ENCODE measurements at places on chromosomes 5 and 9.

DNA sequence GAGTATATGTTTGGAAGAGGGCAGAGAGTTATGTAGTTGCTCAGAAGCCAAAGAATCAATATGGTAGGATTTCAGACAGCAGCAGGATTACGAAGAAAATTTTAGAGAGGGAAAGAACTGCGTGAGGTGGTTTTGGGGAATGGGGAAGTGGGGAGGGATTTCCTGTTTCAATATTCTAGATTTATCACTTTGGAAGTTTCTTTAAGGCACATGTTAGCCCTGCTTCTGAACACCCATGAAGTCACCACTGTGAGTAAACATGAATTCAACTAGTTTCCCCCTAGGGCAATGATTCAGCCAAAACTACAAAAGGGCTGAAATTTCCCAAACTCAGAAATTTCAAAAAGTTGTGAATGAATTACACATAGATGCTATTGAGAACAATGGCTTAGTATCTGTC is 132.2 kb downstream of the EBF1 start:
- peak; percentile 45 for DNase-seq
- H3K4me1 ChIP-seq, result peaks cover 11% of the 10 kb centered on the region
- H3K27me3 ChIP-seq, result no peaks in the 10 kb centered on the region
- H3K4me3 ChIP-seq, result no peak overlapping the region

- no peak overlapping the region for H3K4me3 ChIP-seq
- H3K4me1 ChIP-seq, result no peaks in the 10 kb centered on the region
- H3K36me3 ChIP-seq, result no peaks in the 10 kb centered on the region
- DNase-seq, result no peak
- H3K27me3 ChIP-seq, result no peaks in the 10 kb centered on the region
- no peak overlapping the region for H3K27ac ChIP-seq
Measured at GRCh38 chr9:89379508-89380115, 61.3 kb downstream of the SECISBP2 start.

GRCh38 chr9:105264380-105264779 is 19.9 kb downstream of the SLC44A1 start:
- H3K27ac ChIP-seq, result peak overlapping the region; percentile 48
- H3K4me3 ChIP-seq, result no peak overlapping the region
- no peak for DNase-seq
- H3K4me1 ChIP-seq, result no peaks in the 10 kb centered on the region

DNA sequence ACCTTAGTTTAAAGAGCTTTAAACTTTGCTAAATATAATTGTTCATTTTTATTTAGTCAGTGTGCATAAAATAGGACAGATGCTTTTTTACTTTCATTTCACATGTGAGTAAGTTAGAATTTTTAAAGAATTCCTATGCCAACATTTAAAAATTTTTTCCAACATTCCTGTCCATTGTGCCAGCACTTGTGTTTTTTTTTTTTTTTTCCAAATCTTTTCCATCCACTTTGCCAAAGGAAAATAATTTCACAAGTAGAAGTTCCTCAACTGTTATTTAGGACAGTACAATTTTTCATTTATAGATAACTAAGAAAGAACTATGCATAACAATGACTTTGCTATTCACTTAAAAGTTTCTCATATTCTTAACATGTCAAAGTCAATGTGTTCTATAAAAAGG is 189.5 kb downstream of the ADAMTS6 start:
- no peak for DNase-seq
- no peaks in the 10 kb centered on the region for H3K4me1 ChIP-seq
- H3K4me3 ChIP-seq, result no peak overlapping the region
- H3K27ac ChIP-seq, result no peak overlapping the region
- peaks cover 5% of the 10 kb centered on the region for H3K36me3 ChIP-seq

DNA sequence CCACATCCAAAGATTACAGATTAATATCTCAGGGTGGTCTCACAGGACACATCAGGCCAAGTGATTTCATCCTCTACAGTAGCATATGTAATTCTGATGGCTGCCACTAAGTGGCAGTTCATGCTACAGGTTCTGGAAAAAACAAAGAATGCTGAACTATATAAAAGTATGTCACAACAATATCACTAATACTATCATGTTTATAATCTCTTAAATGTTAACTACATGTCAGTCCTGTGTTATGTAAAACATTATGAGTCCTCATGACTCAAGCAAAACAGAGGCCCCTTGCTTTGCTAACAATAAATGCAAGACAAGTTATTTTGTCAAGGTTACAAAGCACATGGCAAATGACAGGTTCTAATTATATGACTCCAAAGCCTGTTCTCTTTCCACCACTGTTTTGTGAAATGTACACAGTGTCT is 233.2 kb downstream of the FBXL17 start:
- no peak overlapping the region for H3K4me3 ChIP-seq
- no peak overlapping the region for H3K27ac ChIP-seq

Measured in keratinocyte (primary cell).